ENCODE measurements at places on chromosomes 11 and 22.

- no peak for DNase-seq
Observed at GRCh38 chr11:33478111-33478573, 221.0 kb downstream of the HIPK3 start.

DNA sequence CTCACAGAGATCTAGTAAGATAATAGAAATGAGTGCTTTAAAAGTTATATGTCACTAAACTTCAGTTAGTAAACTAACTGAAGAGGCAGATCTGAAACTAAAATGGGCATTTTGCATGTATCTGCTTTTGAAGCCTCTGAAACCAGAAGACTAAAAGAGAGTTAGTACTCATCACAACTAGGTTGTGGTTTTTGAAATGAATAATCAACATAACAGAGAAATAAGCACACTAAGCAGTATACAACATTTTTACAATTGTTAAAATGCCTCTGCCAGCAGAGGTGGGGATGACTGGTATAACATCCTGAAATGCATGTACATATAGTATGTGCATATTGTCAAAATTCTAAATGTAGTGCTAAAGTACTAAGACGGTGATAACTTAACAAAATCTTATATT lies 564.5 kb downstream of the DLG2 start:
- no peak for DNase-seq

- DNase-seq = no peak
Observed at GRCh38 chr11:6646918-6647679, 8.5 kb downstream of the DCHS1 start.

GRCh38 chr11:35029979-35030682 lies 108.8 kb upstream of the CD44 start:
- DNase-seq = no peak
